ENCODE measurements at places on chromosomes 6 and 20.

DNA sequence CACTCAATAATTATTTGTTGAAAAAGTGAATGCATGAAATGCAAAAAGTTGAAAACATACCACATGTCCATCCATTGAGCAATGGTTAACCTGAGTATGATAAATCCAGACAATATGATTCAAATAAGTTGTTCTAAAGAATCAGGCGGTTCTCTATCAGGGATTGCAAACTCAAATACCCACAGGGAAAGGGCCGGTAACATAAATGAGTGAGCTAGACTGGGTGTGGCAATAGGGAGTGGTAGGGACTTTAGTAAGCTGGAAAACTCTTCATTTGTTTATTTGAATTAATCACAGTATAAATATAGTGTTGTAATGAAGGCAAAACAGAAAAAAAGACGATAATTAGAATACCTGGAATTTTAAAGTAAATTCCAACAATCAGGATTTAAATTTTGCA lies 106.3 kb downstream of the BCAS1 start:
- no peak for DNase-seq

DNA sequence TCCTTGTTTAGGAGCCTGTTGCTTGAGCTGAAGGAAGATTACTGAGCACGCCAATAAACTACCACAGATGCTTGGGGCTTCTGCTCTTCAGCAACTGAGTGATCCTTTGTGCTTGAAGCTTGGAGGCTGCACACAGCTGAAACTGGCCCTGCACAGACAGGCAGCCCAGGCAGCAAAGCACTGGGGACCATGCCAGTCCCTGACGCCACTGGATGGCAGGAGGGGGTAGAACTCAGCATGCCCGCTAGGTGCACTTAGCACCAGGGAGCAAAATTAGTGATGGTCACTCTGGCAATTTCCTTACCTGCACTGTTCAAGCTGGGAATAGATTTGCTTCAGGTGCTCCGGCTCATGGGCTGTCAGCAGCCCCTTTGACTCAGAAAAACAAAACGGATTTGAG lies 91.5 kb downstream of the FAM50B start:
- no peak for DNase-seq

- no peak for DNase-seq
Measured at GRCh38 chr20:58783511-58784011, 67.1 kb downstream of the GNAS-AS1 start.

DNA sequence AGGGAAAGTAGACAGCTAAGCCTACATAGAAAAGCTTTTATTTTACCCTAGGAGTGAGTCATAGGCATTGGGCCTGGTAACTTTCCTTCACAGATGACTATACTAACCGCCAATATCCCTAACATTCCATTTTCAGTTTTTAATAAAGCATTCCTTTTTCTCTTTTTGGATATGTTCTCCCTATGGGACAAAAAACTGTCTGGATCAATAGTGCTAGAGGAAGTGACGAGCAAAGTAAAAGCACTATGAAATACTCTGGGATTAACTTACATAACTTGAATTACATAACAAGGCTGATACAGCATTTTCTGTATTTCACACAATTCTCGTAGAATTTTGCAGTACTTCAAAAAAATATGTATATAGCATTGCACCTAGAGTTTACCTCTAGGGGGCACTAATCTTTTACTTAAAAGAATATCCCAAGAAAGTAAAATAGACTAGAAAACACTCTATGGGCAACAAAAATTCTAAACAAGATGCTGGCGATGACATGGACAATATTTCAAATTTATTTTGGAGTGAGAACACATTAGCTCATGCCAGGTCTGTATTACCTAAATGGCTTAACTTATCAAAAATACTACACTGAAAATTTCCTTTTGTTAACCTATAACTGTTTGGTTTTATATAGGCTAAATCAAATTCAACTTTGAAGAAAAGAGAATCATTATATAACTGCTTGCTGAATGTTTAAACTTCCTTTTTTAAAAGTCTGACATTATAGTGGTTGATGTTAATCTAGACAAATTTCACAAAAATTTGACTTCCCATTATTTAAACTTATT lies 66.3 kb upstream of the DST start:
- DNase-seq: peak; percentile 17

DNA sequence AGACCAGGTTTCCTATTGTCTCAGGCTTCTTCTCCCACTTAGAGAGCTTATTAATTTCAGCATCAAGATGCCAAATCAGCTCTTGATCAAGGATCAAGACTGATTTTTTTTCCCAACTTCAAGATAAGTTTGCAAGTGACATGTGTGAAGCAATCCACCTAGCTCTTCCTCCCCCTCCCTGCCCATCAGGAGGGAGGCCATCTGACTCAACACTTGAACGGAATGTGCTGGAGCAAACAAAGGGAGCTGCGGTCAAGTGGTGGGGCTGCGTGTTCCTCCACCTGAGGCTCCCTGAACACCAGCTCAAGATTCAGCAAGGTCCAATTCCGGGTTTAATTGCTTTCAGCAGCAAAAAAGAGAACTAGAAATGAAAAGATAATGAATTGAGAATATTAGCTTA lies 38.7 kb downstream of the TTI1 start:
- DNase-seq: no peak

DNA sequence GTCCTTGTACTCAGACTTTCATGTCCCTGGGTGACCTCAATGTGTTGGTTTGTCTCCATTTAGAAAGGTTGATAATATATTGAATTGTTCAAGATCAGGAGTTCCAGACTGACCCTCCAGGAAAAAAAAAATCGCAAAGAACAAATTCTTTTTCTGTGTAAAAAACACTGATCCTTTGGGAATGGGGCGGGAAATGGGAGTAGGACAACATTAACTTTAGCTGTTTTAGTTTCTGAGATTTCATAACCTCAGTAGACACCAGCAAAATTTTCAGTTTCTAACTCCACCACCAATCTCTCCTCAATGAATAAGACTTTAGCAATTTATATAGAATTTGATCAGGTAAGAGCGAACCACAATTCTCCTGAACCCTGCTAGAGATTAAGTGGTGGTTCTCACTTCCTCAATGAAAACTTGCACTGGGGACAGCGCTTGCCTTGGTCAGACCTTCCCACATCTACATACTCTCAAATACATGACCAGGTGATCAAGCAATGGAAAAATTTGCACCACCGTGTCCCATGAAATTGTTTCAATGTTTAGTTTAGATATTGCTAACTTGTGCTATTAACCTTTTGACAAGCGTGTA lies 231.2 kb upstream of the PLN start:
- DNase-seq: no peak

DNA sequence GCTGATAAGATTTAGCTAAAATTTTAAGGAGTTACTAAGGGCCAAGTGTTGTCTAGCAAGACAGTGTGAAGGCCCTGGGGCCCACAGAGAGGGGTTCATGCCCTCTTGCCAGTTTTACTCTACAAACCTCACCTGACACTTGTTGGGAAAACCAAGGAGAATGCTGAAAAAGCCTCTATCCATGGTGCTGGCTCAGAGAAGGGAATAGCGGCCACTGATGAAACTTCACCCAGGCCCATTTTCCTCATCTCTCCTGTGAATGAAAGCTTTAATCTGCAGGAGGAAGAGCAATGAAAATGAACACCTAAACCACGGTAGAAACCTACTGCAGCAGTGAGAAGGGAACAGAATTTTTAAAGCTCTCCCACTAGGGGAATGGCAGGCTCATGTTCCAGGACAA lies 317.3 kb upstream of the CNR1 start:
- DNase-seq: no peak

GRCh38 chr6:149862922-149863697 lies 1.0 kb downstream of the LRP11 start:
- peak; percentile 14 for DNase-seq

- no peak for DNase-seq
Measured at GRCh38 chr6:157479464-157480303, 98.7 kb downstream of the ZDHHC14 start.

DNA sequence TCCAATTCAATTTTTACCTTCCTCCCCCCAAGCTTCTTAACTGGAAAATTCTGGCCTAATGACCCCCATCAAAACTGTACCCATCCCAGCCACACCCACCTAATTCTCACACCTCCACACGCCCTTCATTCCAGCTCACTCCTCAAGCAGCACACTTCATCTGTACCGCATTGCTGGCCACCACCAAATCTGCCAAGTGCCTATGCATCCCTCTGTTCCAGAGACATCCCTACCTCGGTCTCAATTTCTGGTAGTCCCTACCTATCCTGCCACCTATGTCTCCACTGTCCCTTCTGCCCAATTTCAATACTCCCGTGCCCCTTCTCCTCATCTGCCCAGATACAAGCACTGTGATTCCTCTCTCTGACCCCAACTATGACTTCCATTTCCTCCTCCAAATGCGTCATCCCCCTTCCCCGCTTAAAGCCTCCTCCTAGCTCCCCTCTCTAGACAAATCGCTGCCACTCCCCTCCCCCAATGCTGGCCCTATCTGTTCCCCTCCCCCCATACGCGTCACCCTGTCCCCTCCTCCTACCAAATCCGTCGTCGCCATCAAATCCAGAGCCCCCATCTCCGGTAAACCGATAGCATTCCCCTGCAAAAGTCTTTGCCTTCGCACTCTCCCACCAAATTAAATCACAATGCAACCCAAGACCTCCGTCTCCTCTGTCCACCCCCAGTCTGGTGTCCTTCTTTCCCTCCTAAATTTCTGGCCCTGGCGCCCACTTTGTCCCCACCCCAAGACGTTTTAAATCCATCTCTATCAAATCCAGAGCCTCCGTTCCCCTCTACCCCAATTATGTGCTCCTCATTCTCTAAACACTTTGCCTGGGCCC lies 1.2 kb downstream of the MTCH1 start:
- DNase-seq: peak; percentile 79

Data from CD4-positive, alpha-beta T cell treated with Interleukin-10 for 1 hour (primary cell).